ENCODE measurements at places on chromosomes 13 and 19.

DNA sequence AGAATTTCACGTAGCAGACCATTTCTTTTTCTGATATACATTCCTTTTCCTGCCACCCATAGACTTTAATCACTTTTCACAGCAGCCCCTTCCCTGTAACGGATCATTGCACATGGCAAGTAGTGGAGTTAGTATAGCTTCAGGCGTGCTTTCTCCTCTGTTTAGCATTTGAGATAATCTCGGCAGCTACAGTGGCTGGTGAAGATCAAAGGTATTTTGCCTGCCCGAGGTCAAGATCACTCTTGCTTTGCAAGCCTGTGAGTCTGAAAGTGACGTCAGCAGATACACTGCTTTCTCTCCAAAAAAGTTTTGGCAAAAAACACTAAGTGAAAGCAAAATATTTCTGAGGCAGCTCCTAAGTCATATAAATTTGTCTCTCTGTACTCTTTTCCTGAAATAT, 260.0 kb downstream of the NDFIP2 start:
- DNase-seq: no peak

- DNase-seq: no peak
Measured at GRCh38 chr13:94188201-94188854, 291.2 kb downstream of the DCT start.

DNA sequence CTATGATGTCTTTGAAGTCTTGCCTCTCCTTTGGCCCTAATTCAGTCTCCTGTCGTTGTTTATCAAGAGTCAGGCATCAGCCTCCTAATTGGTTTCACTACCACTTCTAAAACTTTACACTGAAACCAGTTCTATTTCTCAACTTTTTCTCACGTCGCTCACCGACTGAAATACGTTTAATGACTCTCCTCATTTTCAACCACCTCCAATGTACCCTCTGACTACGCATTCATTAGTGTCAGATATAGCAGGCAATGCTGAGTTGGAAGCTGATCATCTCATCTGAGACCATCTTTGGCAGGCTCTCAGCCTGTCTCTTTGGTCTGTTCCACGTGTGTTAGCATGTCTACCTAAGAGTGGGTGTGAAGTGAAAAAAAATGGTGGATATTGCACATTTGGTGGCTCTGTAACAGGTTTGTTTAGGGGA, 128.1 kb downstream of the KL start:
- no peak for DNase-seq

DNA sequence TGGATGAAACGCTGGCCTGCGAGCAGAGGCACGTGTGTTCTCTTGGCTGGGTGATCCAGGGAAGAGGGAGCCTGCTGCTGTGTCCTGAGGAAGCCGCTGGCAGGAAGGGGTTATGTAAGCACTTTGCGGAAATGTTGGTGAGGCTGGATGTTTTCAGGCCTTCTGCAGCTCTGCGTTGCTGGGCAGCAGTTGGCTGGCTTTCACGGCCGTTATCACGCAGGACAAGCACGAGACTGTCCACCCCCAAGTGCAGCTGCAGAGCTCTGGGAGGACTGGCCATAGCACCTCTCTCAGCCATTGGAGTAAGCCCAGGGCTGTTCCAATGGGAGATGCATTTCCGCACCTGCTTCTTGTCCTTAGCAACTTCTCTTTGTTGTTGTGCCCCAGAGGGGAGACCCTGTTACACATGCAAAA, 146.9 kb upstream of the SOX21 start:
- DNase-seq: no peak

GRCh38 chr13:100040196-100040595, 48.7 kb upstream of the PCCA start:
- no peak for DNase-seq

GRCh38 chr19:52809801-52810200, 11.6 kb downstream of the ZNF28 start:
- no peak for DNase-seq

- DNase-seq: no peak
Measured at GRCh38 chr13:33007950-33008349, 8.3 kb upstream of the KL start.

- no peak for DNase-seq
Measured at GRCh38 chr19:28456252-28456651, 756.7 kb downstream of the UQCRFS1 start.

GRCh38 chr13:52446265-52446664, 4.2 kb downstream of the VPS36 start:
- DNase-seq: no peak

DNA sequence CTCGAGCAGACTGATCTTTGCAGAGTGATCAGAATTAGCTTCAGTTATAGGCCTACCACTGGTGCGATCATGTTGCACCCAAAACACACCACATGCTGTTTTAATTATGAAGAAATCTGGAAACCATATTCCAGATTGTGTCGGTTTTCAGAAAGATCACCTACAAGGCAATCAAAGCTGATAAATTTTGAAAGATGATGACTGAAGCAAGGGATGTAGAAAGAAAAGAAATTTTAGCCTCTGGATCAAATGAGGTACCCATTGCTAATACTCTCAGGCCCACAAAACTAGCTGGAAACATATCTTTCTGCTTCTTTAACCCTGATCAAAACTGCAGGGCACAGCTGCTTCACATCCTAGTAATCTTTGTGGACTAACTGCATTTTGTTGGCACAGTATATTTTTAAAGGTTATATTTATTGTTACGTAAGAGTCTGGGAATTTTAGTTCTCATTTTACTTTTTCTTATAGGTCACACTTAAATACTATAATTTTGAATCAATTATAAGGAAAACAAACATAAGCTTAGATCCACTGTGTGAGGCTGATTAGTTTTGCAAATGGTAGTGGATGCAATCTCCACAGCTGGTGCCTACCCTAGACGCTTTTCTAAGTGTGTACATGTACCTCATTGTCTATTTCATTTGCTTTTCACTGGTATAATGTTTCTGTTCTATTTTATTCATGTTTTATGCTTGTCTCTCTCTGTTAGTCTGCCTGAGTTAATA, 150.9 kb downstream of the RGCC start:
- DNase-seq: no peak

- DNase-seq: no peak
Measured at GRCh38 chr19:52665529-52665928, 27.4 kb upstream of the ZNF83 start.

DNA sequence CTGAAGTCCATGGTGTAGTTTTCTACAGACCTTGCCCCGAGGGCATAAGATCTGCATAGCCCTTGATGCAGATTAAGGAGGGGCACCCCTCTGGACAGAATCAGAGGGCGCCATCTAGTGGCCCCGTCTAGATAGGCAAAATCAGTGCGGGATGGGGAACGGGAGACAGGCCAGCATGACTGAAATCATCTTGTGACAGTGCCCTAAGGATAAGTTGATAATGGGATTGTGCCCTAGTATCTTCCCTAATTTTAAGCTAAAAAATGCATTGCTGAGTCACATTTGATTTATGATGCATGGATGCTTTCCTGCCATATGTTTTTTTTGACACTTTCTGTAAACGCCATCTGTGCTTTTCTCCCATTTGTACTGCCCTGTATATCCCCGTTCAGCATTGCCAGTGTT, 19.0 kb upstream of the GPI start:
- DNase-seq: peak; percentile 63

- DNase-seq: no peak
Measured at GRCh38 chr13:45861322-45861721, 9.8 kb upstream of the SIAH3 start.

DNA sequence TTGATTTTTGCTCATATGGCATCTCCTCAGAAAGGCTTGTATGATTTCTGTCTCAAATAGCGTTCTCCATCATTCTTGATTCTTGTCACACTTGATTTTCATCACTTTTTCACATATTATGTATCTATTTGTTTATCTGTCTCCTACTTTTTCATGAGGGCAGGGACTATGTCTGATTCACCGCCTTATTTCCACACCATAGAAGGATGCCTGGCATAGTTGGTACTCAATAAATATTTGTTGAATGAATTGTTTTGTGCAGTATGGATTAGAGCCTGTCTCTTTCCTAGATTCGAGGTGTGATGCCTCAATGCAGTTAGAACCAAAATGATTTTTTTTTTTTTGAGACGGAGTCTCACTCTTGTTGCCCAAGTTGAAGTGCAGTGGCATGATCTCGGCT, 12.1 kb downstream of the SAE1 start:
- DNase-seq: no peak

DNA sequence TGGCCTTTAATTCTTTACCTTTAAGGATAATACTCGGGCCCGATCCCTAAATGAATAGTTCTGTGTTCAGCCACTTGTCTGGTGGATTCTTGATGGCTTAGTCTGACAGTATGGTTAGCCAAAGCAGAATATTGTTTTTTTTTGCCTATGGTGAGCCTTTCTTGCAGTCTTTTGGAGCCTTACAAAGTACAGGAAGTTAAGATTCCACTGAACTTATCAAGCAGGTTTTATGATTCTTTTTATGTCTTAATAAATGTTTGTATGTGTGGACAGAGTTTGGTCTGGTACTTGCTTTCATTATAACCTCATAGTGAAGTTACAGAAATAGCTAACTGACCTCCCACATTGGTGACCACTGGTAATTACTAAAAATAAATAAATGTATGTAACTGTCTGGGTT, 17.1 kb downstream of the PCCA start:
- no peak for DNase-seq

DNA sequence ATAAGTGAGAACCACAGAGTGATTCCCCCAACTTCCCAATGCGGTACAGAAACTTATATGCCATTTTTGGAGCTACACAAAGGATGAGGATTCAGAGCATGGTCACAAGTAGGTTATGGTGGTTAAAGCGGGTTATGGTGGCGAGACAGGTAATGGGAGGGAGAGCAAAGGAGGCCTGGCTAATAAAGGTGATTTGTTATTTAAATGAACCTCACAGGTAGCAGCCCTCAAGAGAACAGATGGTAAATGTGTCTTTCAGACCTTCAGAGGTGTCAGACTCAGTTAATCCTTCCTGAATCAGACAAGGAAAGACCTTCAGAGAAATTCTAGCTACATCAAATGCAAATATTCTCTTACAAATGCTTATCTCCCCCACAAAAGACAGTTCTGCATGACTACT, 1971.4 kb downstream of the OLFM4 start:
- DNase-seq: no peak

- no peak for DNase-seq
Measured at GRCh38 chr19:39192846-39193245, 3.9 kb upstream of the NCCRP1 start.

DNA sequence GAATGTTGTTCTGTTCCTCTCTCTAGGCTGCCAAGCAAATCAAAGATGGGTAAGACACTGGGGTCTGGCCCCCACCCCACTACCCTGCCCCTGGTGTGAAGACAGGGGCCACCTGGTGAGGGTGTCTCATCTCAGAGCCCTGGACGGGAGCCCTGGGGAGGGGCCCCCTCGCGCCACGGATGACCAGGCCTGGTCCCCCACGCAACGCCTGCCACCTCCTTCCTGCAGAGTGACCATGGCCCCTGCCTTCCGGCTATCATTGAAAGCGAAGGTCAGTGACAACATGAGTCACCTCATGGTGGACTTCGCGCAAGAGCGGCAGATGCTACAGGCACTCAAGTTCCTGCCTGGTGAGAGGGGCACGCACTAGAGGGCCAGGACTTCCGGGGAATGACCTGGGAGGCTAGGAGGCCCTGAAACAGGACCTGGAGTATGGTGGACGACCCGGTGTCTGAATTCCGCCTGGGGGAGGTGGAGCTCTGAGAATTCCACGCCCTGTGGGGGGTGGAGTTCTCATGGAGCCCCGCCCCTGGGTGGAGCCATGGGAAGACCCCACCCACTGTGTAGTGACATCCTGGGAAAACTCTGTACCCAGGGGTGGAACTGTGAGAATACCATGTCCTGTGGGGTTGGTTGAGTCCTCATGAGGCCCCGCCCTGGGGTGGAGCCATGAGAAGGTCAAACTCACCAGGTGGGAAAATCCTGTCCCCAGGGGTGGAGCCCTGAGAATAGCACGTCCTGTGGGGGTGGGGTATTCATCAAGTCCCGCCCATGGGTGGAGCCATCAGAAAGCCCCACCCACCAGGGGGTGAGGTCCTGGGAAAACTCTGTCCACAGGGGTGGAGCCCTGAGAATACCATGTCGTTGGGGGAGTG, 6.1 kb downstream of the FSD1 start:
- DNase-seq: no peak

DNA sequence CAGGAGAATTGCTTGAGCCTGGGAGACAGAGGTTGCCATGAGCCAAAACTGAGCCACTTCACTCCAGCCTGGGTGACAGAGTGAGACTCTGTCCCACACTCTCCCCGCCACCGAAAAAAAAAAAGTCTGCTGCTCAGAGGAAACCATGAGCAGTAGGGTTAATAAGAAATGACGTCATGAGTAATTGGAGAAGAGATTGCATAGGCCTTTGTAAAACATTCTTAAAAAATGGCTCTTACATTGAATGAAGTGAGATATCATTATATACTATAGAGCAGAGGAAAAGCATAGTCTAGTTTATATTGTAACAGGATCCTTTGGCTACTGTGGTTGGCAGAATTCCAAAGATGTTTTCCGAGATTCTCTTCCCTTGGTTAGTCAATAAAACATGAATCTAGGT, 228.2 kb downstream of the PCDH20 start:
- no peak for DNase-seq

- no peak for DNase-seq
Measured at GRCh38 chr13:28204690-28205443, 66.5 kb downstream of the PAN3 start.

DNA sequence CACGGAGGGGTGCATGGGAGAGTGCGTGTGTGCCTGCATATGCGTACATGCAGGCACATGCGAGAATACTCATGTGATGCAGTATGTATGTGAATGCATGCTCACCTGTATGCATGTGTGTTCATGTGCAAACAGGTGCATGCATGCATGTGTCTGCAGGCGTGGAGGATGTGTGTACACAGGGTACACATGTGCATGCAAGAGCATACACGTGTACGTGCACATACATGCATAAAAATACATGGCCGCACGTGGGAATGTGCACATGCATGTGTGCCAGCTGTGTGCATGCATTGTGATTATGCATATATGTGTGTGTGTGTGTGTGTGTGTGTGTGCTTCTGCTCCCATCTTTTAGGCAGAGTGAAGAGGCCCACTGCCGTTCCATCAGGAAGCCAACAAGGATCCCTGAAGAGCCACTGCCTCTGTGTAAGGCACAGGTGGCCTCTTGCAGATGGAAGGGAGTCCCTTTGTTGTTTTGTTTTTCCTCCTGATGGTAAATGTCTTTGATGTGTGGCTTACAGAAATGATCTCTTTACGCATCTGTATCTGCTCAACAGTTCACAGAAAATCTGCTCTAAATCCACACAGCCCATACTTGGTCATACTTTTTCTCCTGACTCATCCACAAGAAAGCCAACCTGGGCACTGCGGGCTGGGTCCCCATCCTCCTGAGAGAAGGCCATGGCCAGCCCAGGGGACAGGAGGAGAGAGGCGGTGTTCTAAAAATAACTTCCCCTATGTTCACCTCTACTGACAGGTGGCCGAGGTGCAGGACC, 50.7 kb downstream of the KLF2 start:
- no peak for DNase-seq

Measured in prostate gland (tissue), 2 donors.